A549 treated with CORT108297 at 1 μM for 4 hours (cell line): ENCODE measurements at places on chromosomes 4 and X. TPM values are rescaled to one million over a fixed set of nuclear protein-coding genes. Genes with fewer than 3 reads are reported as not detected.

The VEGFD gene
- total RNA-seq = 0.28 to 0.66 TPM (median 0.41 TPM) in 5 replicates

The TMEM33 gene
- 32.1 to 52.0 TPM (median 51.1 TPM) in 5 replicates for total RNA-seq

The POLA1 gene
- total RNA-seq = 10.3 to 13.1 TPM (median 11.7 TPM) in 5 replicates

The MAGIX gene
- 1.7 to 4.5 TPM (median 3.3 TPM) in 5 replicates for total RNA-seq

The NCAPG gene
- 25.6 to 28.3 TPM (median 27.2 TPM) in 5 replicates for total RNA-seq

The JAKMIP1 gene
- total RNA-seq = 0.13 TPM in 1 of 5 replicates, not detected in the others
